Endothelial cell of umbilical vein (primary cell): ENCODE measurements at places on chromosomes 16 and 17. TPM values are rescaled to one million over a fixed set of nuclear protein-coding genes. Genes with fewer than 3 reads are reported as not detected.

Gene FAAP100
- 35.4 and 40.4 TPM in 2 replicates for polyA plus RNA-seq

Gene E4F1
- 28.6 and 40.8 TPM in 2 replicates for polyA plus RNA-seq

Gene CDRT15L2
- polyA plus RNA-seq, result not detected in 2 replicates

- H3K36me3 ChIP-seq, result no peaks in the 10 kb centered on the region
- peak; percentile 63 for DNase-seq
- H3K27ac ChIP-seq, result no peak overlapping the region
- H3K4me1 ChIP-seq, result no peaks in the 10 kb centered on the region
- no peaks in the 10 kb centered on the region for H3K27me3 ChIP-seq
Observed at GRCh38 chr16:81818568-81818896, 39.4 kb downstream of the PLCG2 start.

DNA sequence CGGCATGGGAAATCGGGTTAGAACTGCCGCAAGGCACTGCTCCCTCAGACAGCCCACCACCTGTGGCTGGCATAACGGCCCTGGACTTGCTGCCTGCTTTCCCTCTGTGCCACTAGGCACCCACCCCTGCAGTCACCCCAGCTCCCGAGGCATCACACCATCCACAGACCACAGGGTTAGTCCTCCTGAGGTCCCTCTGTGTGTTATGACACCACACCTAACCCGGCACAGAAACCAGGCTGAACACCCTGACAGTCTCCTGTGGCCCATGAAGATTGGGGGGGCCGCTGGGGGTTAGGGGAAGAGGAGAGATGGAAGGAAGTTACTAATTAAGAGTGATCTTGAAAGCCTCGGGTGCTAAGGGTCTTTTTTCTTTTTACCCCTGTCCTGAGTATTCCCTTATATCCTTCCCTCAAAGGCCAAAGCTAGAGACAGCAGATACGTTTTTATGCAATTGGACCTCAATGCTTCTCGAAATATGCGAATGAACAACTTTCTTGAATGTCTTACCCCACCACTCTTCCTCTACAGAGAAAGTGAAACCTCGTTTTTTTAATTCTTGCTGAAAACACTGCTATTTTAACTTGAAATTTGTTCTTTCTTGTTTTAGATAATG lies 7.0 kb downstream of the CYTH1 start:
- H3K4me3 ChIP-seq, result no peak overlapping the region
- no peaks in the 10 kb centered on the region for H3K36me3 ChIP-seq
- H3K4me1 ChIP-seq, result peaks cover 10% of the 10 kb centered on the region
- H3K27ac ChIP-seq, result no peak overlapping the region

- no peaks in the 10 kb centered on the region for H3K4me1 ChIP-seq
- H3K36me3 ChIP-seq, result peaks cover 28% of the 10 kb centered on the region
- no peak for DNase-seq
- H3K4me3 ChIP-seq, result no peak within 1 kb of the TSS
Observed at GRCh38 chr16:28984619-28985135, at the start of gene LAT. LAT (plus strand) TSS chr16:28985052; CDS start chr16:28985418, 366 bp downstream.

- H3K27me3 ChIP-seq, result no peaks in the 10 kb centered on the region
- no peaks in the 10 kb centered on the region for H3K4me1 ChIP-seq
- H3K36me3 ChIP-seq, result no peaks in the 10 kb centered on the region
- no peak overlapping the region for H3K27ac ChIP-seq
Observed at GRCh38 chr16:1428511-1428910, 2.4 kb upstream of the PERCC1 start.

DNA sequence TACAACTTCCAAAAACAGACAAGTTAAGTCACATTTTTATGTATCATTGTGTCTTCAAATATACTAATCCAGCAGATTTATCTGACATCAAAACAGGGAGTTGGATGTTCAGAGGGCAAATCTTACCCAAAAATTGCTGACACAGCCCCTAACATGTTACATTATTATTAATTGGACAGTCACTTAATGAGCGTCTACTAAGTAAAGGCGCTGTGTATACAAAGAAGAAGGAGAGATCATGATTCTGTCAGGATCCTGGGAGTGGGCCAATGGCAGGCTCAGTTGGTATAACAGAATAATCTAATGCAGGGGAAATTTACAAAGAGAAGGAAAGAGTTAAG lies 18.4 kb upstream of the CD300E start:
- no peak overlapping the region for H3K4me3 ChIP-seq
- no peaks in the 10 kb centered on the region for H3K36me3 ChIP-seq
- H3K4me1 ChIP-seq, result no peaks in the 10 kb centered on the region
